ENCODE measurements at places on chromosomes 12 and 14.

GRCh38 chr14:68879841-68880575, 87.1 kb upstream of the ZFP36L1 start:
- H3K4me3 ChIP-seq, result no peak overlapping the region
- no peaks in the 10 kb centered on the region for H3K27me3 ChIP-seq
- H3K36me3 ChIP-seq, result no peaks in the 10 kb centered on the region
- no peak overlapping the region for H3K27ac ChIP-seq

DNA sequence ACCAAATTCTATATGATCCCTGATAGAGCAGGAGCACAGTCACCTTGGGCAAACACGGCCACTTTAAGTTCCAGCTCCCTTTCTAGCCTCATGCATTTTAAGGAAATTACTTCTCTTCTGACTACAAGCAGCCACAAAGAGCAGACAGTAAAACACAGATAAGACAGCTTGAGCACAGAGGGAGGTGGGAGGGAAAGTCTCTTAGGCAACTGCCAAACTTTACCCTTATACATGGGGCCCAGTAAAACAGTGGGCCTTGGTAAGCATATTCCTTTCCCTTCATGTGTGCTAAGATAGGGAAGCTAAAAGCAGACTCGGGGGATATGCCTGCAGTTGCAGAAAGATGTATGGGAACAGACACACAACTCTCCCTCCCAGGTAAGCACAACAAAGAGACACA, 235.9 kb downstream of the CPNE8 start:
- H3K27me3 ChIP-seq, result no peaks in the 10 kb centered on the region
- no peak overlapping the region for H3K4me3 ChIP-seq
- H3K4me1 ChIP-seq, result no peaks in the 10 kb centered on the region
- H3K27ac ChIP-seq, result no peak overlapping the region

- no peak overlapping the region for H3K4me3 ChIP-seq
- H3K4me1 ChIP-seq, result peaks cover 19% of the 10 kb centered on the region
- no peaks in the 10 kb centered on the region for H3K36me3 ChIP-seq
- peak; percentile 66 for DNase-seq
Observed at GRCh38 chr12:124592481-124593160, 25.2 kb upstream of the NCOR2 start.

DNA sequence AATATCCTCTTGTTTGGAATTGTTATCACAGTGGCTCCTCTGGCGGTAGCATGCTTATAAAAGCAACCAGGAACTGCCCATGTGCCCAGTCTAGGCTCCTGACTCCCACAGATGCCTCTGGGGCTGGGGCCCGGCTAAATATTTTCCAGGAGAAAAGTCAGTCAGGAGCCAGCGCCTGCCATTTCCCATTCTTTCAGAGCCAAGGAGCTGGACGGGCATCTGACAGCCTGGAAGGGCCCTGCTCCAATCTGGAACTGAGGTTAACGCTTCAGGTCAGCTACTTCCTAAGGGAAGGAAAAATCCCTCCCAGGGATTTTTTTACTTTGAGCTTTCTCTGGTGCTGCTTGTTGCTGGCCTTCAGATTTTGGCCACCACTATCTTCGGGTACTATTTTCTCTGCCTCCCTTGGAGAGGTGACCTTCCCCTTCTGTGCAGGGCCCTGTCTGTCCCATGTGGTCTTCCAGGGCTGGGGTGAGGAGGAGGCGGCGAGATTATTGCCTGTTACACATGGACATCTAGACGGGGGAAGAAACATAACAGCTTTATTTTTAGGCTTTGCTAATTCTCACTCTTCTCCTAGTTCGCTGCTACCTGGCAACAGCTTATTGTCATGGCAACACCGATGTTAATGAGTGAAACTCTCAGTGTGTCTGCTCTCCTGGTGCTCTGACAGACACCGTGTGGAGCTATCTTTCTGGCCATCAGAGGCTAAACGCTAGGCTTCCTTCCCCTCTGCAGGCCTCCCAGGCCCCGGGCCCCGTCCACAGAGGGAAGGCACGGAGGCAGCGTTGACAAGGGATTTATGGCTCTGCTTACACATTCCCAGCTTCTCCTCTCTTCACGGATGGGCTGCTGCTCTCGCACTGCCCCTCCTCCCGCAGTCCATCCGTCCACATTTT, 160.4 kb downstream of the CACNA1C start:
- H3K4me3 ChIP-seq, result no peak overlapping the region
- no peak for DNase-seq
- no peak overlapping the region for H3K27ac ChIP-seq
- no peaks in the 10 kb centered on the region for H3K4me1 ChIP-seq

DNA sequence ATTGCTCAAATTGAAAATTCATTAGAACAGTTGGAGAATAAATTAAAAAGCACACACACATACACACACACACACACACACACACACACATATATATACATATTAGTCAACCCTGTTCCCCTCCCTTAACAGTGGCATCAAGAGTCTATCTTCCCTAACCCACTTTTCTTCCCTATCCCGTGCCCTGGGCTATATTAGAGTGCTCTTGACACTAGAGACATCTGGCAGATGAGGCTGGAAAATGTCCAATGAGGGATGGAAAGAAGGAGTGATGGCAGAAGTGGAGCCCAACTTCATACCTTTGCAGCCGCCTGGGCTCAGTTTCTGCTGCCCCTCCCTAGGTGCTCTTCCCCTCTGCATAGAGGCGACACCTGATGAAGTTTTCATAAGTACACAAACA, 172.4 kb upstream of the NUDT4 start:
- H3K4me1 ChIP-seq, result no peaks in the 10 kb centered on the region
- H3K36me3 ChIP-seq, result no peaks in the 10 kb centered on the region
- no peak overlapping the region for H3K4me3 ChIP-seq
- no peak overlapping the region for H3K27ac ChIP-seq
- no peaks in the 10 kb centered on the region for H3K27me3 ChIP-seq

- no peak overlapping the region for H3K4me3 ChIP-seq
- H3K27ac ChIP-seq, result no peak overlapping the region
- H3K27me3 ChIP-seq, result no peaks in the 10 kb centered on the region
- no peaks in the 10 kb centered on the region for H3K36me3 ChIP-seq
- H3K4me1 ChIP-seq, result peaks cover 10% of the 10 kb centered on the region
Observed at GRCh38 chr12:108616941-108617858, 16.5 kb downstream of the SELPLG start.

DNA sequence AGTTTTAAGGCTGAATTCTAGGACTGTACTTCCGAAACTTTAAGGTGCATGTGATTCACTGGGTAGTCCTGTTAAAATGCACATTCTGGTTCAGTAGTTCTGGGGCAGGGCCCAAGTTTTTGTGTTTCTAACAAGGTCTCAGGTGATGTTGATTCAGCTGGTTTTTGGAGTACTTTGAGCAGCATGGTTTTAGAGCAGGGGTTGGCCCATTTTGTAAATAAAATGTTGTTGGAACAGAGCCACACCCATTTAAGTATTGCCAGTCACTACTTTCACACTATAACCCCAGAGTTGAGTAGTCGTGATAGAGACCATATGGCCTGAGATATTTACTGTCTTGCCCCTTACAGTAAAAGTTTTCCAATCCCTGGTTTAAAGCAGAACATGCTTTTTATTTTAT, 111.3 kb downstream of the SYNE2 start:
- H3K27ac ChIP-seq, result no peak overlapping the region
- H3K27me3 ChIP-seq, result no peaks in the 10 kb centered on the region
- no peaks in the 10 kb centered on the region for H3K36me3 ChIP-seq
- no peak for DNase-seq
- no peak overlapping the region for H3K4me3 ChIP-seq

GRCh38 chr14:73014105-73014504, 12.8 kb downstream of the ZFYVE1 start:
- no peaks in the 10 kb centered on the region for H3K4me1 ChIP-seq
- no peak for DNase-seq
- H3K36me3 ChIP-seq, result peaks cover 2% of the 10 kb centered on the region
- no peak overlapping the region for H3K4me3 ChIP-seq
- H3K27me3 ChIP-seq, result no peaks in the 10 kb centered on the region
- H3K27ac ChIP-seq, result no peak overlapping the region

DNA sequence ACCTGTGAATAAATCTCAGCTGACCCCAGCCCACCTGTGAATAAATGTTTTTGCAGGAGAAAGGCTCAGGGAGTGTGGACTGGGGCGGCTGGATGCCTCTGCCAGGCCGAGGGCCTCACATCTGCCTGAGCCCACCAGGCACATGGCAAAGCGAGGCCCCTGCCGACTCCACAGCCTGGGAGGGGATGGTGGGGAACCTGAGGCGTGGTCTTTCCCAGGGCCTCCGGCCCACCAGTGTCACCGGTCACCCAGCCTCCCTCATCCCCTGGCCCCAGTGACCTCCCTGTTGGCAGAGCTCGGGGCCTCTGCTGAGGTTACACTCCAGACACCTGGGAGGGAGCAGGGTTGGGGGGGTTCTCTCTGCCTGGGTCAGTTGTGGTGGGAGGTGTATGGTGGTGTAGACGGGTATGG, 8.2 kb downstream of the NOC4L start:
- no peak overlapping the region for H3K4me3 ChIP-seq
- H3K27me3 ChIP-seq, result no peaks in the 10 kb centered on the region
- no peak overlapping the region for H3K27ac ChIP-seq

- H3K36me3 ChIP-seq, result no peaks in the 10 kb centered on the region
- no peak overlapping the region for H3K27ac ChIP-seq
- H3K27me3 ChIP-seq, result no peaks in the 10 kb centered on the region
- no peak overlapping the region for H3K4me3 ChIP-seq
Observed at GRCh38 chr12:7994731-7995205, 37.7 kb upstream of the FOXJ2 start.

DNA sequence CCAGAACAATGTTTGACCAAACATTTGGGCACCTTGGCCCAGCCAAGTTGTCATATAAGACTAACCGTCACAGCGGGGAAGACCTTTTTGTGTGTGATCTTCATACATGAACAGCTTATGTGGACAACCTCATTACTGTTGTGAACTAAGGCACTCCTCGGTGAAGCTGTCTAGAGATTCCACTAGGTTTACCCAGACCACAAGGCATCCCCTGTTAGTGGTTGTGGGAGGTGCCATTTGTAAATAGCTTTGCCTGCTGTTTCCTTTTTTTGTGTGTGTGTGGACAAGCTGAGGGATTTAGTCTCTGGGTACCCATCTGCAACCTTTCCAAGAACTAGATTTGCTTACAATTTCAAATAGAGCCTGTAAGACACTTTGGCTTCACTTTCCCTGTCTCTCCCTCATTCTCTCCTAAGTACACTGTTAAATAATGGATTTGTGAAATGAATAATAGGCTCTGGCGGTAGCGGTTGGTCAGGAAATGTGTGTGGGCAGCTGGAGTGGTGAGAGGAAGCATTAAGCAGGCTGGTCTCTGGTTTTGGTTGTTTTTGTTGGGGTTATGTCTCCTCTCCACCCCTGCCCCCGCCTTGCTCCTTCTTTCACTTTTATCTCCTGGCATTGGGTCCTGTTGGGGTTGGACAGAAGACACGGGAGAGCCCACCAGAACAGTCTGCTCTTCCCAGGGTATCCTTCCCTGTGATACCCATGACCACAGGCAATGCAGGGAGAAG, 727.6 kb downstream of the VRK1 start:
- H3K27me3 ChIP-seq, result peaks cover 4% of the 10 kb centered on the region
- no peaks in the 10 kb centered on the region for H3K36me3 ChIP-seq
- no peak overlapping the region for H3K27ac ChIP-seq
- H3K4me1 ChIP-seq, result no peaks in the 10 kb centered on the region
- no peak overlapping the region for H3K4me3 ChIP-seq
- DNase-seq, result no peak

DNA sequence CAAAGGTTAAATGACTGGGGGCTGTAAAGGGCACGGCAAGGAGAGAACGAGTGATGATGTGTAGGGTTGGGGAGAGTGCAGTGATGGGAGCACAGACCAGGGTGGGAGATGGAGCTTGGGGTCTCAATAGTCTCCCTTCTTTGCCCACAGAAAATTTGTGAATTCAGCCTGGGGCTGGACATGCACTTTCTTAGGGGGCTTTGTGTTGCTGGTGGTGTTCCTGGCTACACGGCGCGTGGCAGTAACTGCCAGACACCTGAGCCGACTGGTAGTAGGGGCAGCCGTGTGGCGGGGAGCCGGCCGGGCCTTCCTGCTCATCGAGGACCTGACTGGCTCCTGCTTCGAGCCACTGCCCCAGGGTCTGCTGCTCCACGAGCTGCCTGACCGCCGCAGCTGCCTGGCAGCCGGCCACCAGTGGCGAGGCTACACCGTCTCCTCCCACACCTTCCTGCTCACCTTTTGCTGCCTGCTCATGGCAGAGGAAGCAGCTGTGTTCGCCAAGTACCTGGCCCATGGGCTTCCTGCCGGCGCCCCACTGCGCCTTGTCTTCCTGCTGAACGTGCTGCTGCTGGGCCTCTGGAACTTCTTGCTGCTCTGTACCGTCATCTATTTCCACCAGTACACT, 1.7 kb downstream of the FITM1 start:
- H3K36me3 ChIP-seq, result no peaks in the 10 kb centered on the region
- H3K4me1 ChIP-seq, result peaks cover 15% of the 10 kb centered on the region
- no peak overlapping the region for H3K27ac ChIP-seq
- no peak for DNase-seq
- H3K4me3 ChIP-seq, result no peak overlapping the region

GRCh38 chr12:124402248-124403066, 107.6 kb downstream of the RFLNA start:
- H3K27ac ChIP-seq, result no peak overlapping the region
- no peak for DNase-seq
- H3K27me3 ChIP-seq, result no peaks in the 10 kb centered on the region
- H3K36me3 ChIP-seq, result no peaks in the 10 kb centered on the region

DNA sequence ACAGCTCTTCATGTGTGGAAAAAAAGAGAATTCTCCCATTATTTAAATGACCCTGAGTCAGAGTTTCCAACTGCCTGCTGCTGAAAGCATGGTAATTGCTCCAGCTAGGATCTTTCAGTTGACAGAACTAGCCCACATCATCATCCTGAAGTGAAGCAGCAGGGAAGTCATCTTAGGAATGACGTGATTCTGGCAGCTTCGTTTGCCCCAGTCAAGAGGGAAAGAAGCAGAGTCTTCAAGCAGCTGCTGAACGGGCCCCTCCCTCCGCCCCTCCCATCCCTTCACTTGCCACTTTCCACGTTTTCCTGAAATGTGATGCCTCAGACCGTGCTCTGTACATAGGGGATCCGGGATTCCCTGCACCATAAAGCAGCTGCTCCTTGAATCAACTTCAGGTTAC, 455.0 kb upstream of the TMEM132C start:
- H3K36me3 ChIP-seq, result no peaks in the 10 kb centered on the region
- H3K27ac ChIP-seq, result no peak overlapping the region
- no peak for DNase-seq
- H3K27me3 ChIP-seq, result no peaks in the 10 kb centered on the region

GRCh38 chr14:39431416-39432178, 636 bp downstream of the FBXO33 start:
- H3K27ac ChIP-seq, result peak overlapping the region; percentile 87
- peak overlapping the region; percentile 89 for H3K4me3 ChIP-seq
- no peaks in the 10 kb centered on the region for H3K36me3 ChIP-seq
- no peaks in the 10 kb centered on the region for H3K27me3 ChIP-seq
- peaks cover 46% of the 10 kb centered on the region for H3K4me1 ChIP-seq
- peak; percentile 87 for DNase-seq

GRCh38 chr12:107480836-107481608, 204.6 kb upstream of the PWP1 start:
- no peaks in the 10 kb centered on the region for H3K36me3 ChIP-seq
- no peak overlapping the region for H3K27ac ChIP-seq
- peaks cover 2% of the 10 kb centered on the region for H3K4me1 ChIP-seq

Measured in Karpas-422 (cell line).